ENCODE measurements at places on chromosomes 16 and 17. TPM values are rescaled to one million over a fixed set of nuclear protein-coding genes. Genes with fewer than 3 reads are reported as not detected.

The CCDC200 gene
- 0.47 TPM for total RNA-seq

The ZP2 gene
- total RNA-seq, result not detected

The OR1A1 gene
- total RNA-seq, result not detected

The HOXB4 gene
- total RNA-seq, result 4.2 TPM

Measured in activated T-helper 1 cell treated with anti-CD3 and anti-CD28 coated beads, Interleukin-12 subunit alpha, Interleukin-12 subunit beta, Interleukin-2, Interleukin-4 antibody, amounts not matched to agents 30 ng/mL and 10 ng/mL and 1 ng/mL, durations not matched to agents 14 hours and 24 hours and 36 hours (primary cell).